ENCODE measurements at places on chromosomes 4 and X. TPM values are rescaled to one million over a fixed set of nuclear protein-coding genes. Genes with fewer than 3 reads are reported as not detected.

The SPP1 gene
- 0.31 TPM for total RNA-seq

The GPRASP3 gene
- 11.5 TPM for total RNA-seq

The STAP1 gene
- total RNA-seq: not detected

The TAF7L gene
- 0.11 TPM for total RNA-seq

The NAT8L gene
- total RNA-seq: 5.0 TPM

The KIF4A gene
- total RNA-seq: 27.6 TPM

The IQCM gene
- total RNA-seq: not detected

The AFM gene
- not detected for total RNA-seq

DNA sequence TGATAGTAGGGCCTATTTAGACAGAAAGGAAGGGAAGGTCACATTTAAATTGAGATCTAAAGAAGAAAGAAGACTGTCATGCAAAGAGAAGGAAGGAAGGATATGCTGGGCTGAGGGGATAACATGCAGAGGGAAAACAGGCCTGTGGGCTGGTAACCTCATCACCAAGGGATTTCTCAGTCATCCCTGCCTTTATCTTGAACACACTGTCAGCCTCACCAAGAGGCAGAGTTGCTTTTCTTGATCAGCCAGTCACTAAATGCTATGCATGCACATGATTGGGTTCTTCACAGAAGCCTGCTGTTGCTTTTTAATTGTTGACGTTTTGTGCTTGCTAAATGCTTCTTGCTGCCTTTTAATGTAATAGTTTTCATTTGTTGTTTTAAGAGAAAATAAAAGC is 113.0 kb downstream of the ARHGAP24 start:
- H3K27me3 ChIP-seq: no peaks in the 10 kb centered on the region
- no peak for DNase-seq
- H3K4me3 ChIP-seq: no peak overlapping the region
- no peaks in the 10 kb centered on the region for H3K4me1 ChIP-seq
- no peak overlapping the region for H3K27ac ChIP-seq
- no peaks in the 10 kb centered on the region for H3K36me3 ChIP-seq

- DNase-seq: peak; percentile 77
- H3K27me3 ChIP-seq: no peaks in the 10 kb centered on the region
- no peaks in the 10 kb centered on the region for H3K36me3 ChIP-seq
- peak overlapping the region; percentile 65 for H3K4me3 ChIP-seq
These were observed 1017.5 kb upstream of the TENM3 start for GRCh38 chr4:181225616-181226261.

GRCh38 chrX:53438832-53439230 is 4.7 kb upstream of the HSD17B10 start:
- H3K36me3 ChIP-seq: no peaks in the 10 kb centered on the region
- DNase-seq: no peak
- no peak overlapping the region for H3K27ac ChIP-seq
- no peaks in the 10 kb centered on the region for H3K4me1 ChIP-seq
- no peak overlapping the region for H3K4me3 ChIP-seq

DNA sequence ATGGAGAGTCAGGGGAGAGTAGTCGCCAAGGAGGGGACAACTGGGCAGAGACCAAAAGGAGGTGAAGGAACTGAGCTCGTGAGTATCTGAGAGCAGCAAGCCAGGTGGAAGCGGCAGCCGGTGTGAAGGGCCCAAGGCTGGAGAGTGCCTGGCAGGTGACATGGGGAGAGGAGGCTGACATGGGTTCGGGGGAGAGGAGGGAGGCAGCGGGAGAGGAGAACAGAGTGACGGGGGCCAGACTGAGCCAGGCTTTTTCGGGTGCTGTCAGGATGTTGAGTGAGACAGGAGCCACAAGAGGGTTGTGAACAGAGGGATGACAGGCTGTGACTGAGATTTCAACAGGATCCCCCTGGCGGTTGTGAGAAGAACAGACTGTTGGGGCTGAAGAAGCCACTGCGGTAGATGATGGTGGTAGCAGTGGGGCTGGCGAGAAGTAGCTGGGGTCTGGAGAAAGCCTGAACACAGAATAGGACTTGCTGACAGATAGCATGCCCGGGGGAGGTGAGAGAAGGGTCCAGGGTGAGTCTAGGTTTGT is 5.7 kb downstream of the ELK1 start:
- H3K27me3 ChIP-seq: no peaks in the 10 kb centered on the region
- no peaks in the 10 kb centered on the region for H3K4me1 ChIP-seq
- peak; percentile 72 for DNase-seq
- H3K4me3 ChIP-seq: no peak overlapping the region
- no peak overlapping the region for H3K27ac ChIP-seq

GRCh38 chr4:119299260-119299671 is 22.7 kb downstream of the FABP2 start:
- H3K4me1 ChIP-seq: no peaks in the 10 kb centered on the region
- peaks cover 36% of the 10 kb centered on the region for H3K36me3 ChIP-seq
- no peak overlapping the region for H3K27ac ChIP-seq
- peak overlapping the region; percentile 90 for H3K4me3 ChIP-seq
- DNase-seq: peak; percentile 45

DNA sequence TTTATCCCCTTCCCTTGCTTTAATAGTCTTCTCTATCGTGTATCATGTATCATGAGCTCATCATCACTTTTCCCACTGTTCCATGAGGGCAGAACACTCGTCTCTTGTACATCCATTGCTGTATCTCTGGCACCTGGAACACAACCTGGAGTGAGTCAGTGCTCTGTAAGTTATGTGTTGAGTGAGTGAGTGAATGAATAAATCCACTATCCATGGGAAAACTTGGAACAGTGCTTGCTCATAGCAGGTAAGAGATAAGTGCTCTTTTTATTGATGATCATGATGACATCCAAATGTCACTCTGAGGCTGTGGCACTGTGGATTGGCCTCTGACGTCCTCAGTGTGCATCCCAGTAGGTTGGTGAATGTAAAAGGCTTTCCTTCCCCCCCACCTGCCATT is 4.3 kb downstream of the FGFBP1 start:
- H3K4me1 ChIP-seq: no peaks in the 10 kb centered on the region
- DNase-seq: no peak
- H3K4me3 ChIP-seq: no peak overlapping the region
- no peaks in the 10 kb centered on the region for H3K36me3 ChIP-seq
- no peaks in the 10 kb centered on the region for H3K27me3 ChIP-seq
- H3K27ac ChIP-seq: no peak overlapping the region

GRCh38 chrX:40273356-40274050 is 175.7 kb upstream of the BCOR start:
- no peak overlapping the region for H3K4me3 ChIP-seq
- H3K4me1 ChIP-seq: peaks cover 4% of the 10 kb centered on the region
- no peak for DNase-seq
- no peaks in the 10 kb centered on the region for H3K36me3 ChIP-seq
- no peak overlapping the region for H3K27ac ChIP-seq

DNA sequence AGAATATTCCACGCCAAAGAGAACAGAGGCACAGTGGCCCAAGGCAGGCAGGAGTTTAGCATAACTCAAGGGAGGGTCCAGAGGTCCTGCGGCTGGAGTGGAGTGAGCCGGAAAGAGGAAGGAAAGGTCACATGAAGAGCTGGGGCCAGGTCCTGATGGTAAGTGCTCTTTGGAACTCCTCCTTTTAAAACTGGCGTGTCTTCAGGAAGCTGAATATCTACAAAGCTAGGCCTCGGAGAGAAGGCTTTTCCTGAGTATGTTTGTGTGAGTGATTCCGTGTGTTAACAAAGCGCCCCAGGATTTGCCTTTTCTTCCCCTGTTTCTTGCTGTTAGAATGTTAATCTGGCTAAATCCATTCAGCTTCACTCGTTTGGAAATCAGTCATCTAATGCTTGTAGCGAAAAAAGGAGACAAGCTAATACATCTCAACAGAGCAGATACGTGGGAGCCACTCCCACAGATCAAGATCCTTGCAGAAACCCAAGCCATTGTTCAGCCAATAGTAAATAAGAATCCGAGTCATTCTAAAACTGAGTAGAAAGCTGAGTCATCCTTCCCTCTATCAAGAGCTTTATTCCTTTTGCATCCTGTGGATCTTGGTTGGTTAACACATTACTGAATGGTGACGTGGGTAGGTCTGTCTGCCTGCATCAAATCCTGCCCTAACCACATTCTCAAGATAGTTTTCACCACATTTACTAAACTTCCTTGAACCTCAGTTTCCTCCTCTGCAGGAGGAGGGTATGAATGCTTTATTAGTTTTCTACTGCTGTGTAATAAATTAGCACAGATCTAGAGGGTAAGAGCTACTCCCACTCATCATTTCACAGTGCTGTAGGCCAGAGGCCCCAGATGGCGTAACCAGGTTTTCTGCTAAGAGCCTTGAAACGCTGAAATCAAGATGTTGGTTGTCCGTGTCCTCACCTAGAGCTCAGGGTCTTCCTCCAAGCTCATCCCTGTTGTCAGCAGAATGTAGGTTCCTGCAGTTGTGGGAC is 43.2 kb upstream of the RBM47 start:
- peak; percentile 76 for DNase-seq
- H3K4me1 ChIP-seq: peaks cover 2% of the 10 kb centered on the region
- H3K4me3 ChIP-seq: no peak overlapping the region
- H3K27me3 ChIP-seq: no peaks in the 10 kb centered on the region
- peak overlapping the region; percentile 20 for H3K27ac ChIP-seq

DNA sequence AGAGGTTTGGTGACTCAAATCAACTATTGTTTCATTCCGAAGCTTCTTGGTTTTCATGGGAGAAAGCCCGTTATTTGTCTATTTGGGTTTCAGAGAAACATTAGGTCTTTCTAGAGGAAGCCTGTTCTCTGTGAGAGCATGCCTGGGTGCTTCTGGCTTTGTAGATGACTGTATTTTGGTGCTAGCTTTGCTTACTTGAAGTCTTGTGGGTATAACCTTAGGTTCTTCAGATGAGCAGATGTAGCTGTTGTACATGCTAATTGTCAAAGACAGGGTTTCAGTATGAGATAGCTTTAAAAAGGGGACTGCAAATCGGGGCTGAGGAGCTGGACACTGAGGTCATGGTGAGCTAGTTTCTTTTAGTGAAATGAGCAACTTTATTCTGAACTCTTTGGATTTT is 7.9 kb upstream of the STOX2 start:
- DNase-seq: no peak
- H3K4me3 ChIP-seq: no peak overlapping the region
- H3K27ac ChIP-seq: no peak overlapping the region
- H3K27me3 ChIP-seq: no peaks in the 10 kb centered on the region

GRCh38 chrX:45956191-45956870 is 588.9 kb downstream of the ZNF674 start:
- no peaks in the 10 kb centered on the region for H3K4me1 ChIP-seq
- H3K36me3 ChIP-seq: no peaks in the 10 kb centered on the region
- H3K4me3 ChIP-seq: no peak overlapping the region
- H3K27me3 ChIP-seq: no peaks in the 10 kb centered on the region
- H3K27ac ChIP-seq: no peak overlapping the region

DNA sequence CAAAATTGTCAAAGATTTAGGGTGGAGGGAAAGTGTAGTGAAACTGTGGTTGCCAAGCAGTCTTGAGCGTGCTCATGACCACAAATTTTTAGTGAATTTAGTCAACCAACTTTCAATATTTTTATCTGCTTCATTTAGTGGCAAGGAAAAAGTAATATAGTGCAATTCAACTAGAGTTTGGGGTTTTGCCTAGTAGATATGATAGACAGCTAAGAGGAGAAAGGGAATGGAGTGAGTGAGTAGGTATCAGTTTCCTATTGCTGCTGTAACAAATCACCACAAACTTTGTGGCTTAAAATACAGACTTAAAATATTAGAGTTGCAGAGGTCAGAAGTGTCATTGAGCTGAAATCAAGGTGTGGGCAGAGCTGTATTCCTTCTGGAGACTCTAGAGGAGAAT is 3.7 kb upstream of the CT47C1 start:
- no peak overlapping the region for H3K4me3 ChIP-seq
- H3K4me1 ChIP-seq: no peaks in the 10 kb centered on the region
- DNase-seq: no peak
- no peaks in the 10 kb centered on the region for H3K36me3 ChIP-seq
- H3K27ac ChIP-seq: no peak overlapping the region

DNA sequence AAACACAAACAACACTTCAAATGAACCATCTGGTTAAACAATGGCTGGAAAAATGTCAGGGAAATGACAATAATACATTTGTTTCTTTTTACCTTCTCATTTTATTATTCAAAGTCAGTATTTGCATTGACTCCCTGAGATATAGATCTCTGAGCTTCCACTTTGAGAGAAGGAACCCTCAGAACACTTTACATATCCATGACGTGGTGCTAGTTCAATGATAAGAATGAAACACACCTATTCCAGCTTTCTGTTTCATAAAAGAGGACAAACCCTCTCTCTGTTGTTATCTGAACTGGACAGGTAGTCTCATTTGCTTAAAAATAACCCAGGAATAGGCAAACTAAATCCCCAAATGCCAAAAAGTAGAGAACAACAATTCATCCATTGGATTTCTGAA is 65.3 kb upstream of the CCSER1 start:
- H3K36me3 ChIP-seq: no peaks in the 10 kb centered on the region
- DNase-seq: no peak
- no peak overlapping the region for H3K4me3 ChIP-seq
- peaks cover 6% of the 10 kb centered on the region for H3K27me3 ChIP-seq

DNA sequence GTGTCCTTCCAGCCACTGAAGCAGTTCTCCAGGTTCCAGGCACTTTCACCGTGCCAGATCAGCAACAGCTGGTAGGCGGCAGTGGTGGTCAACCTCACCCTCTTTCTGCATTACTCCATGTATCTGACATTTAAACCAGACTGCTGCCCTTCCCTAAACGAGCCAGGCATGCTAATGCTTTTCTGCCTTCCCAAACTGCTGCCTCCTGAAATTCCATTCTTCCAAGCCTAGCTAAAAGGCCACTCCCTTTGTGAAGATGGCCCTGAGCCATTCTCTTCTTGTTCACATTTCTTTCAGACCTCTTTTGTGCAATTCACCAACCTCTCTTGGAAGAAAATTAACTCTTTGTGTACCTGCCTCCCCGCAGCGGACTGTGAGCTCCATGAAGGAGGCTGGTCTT is 73.7 kb downstream of the CHST7 start:
- peaks cover 14% of the 10 kb centered on the region for H3K36me3 ChIP-seq
- H3K4me1 ChIP-seq: no peaks in the 10 kb centered on the region
- H3K27ac ChIP-seq: no peak overlapping the region
- no peak overlapping the region for H3K4me3 ChIP-seq
- H3K27me3 ChIP-seq: no peaks in the 10 kb centered on the region

- DNase-seq: no peak
- peak overlapping the region; percentile 87 for H3K4me3 ChIP-seq
- H3K27ac ChIP-seq: no peak overlapping the region
- H3K36me3 ChIP-seq: no peaks in the 10 kb centered on the region
- H3K4me1 ChIP-seq: no peaks in the 10 kb centered on the region
- no peaks in the 10 kb centered on the region for H3K27me3 ChIP-seq
These were observed 9.6 kb upstream of the DLG3 start for GRCh38 chrX:70434914-70435586.

DNA sequence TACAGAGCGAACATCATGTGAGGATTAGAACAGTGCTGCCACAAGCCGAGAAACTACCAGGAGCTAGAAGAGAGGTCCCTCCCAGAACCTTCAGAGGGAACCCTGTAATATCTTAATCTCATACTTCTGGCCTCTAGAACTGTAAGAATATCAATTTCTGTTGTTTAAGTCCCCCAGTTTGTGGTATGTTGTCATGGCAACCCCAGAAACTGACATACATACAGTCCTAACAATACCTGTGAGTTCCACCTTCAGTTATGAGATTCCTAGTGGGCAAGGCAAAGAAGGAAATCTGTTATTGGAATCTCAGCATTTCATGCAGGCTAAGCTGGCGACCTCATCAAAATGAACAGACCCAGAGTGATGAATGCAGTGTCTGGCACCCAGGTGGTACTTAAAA is 42.5 kb downstream of the ZBTB49 start:
- no peaks in the 10 kb centered on the region for H3K4me1 ChIP-seq
- no peaks in the 10 kb centered on the region for H3K36me3 ChIP-seq
- no peak overlapping the region for H3K27ac ChIP-seq
- no peak for DNase-seq
- no peak overlapping the region for H3K4me3 ChIP-seq
- H3K27me3 ChIP-seq: no peaks in the 10 kb centered on the region

Measured in endodermal cell (in vitro differentiated cells).